SW 1271 (cell line): ENCODE measurements at places on chromosomes 7 and 10.

DNA sequence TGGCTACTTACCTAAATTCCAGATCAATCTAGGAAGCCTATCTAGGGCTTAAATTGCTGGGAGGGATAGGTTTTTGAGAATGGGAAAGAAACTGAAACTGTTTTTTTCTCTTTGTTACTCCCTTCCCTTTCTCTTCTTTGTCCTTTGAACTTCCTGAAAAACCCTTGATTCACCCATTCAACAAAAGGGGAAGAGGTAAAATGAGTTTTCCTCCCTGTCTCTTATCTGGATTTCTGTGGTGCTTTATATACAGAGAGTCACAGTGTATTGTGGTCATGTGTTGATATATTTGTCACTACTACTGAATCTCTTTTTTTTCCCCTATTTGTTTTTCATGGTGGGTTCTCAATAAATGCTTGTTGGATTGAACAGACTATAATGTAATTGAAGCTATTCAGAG, 19.8 kb upstream of the NUP205 start:
- no peak for DNase-seq

DNA sequence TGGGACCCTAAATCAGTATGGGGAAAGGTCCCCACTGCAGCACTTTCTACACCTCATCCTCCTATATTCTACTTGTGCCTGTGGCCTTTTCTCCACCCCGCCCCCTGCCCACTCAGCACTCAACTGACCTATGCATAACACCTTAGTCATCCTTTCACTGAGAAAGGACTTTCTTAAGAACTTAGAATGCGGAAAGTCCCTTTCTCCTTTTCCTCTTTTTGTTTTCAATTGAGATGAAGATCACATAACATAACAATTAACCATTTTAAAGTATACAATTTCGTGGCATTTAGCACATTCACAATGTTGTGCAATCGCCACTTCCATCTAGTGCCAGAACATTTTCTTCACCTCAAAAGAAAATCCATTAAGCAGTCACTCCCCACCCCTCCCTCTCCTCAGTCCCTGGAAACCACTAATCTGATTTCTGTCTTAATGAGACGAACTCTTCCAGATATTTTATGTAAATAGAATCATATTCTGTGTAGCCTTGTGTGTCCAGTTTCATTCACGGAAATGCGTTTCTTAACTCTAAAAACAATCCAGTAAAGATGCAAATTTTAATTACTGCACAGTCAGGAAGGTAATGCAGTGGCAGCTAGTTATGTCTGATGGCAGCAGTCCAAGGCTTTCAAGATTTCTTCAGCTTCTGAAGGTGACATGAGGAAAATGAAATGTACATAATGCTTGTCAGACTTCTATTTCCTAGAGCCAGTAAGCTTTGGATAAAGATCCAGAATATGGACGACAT, 41.7 kb downstream of the FAS start:
- DNase-seq = no peak

DNA sequence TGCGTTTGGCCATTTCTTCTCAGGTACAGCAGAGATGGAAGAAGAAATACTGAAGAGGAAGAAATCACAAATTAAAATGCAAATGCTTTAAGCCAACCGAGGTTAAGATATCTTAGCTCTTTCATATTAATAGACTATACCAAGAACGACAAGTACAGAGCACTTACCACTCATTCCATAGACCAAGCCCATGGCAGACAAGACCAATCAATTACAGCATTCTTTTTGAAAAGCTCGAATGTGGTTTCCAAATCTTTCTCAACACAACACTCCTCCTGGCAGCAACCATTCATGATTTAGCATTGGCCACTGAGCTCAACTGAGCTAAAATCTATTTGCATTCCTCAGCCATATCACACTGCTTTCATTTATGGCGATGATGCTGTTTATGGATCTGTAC, 2.7 kb downstream of the ASAH2 start:
- no peak for DNase-seq

DNA sequence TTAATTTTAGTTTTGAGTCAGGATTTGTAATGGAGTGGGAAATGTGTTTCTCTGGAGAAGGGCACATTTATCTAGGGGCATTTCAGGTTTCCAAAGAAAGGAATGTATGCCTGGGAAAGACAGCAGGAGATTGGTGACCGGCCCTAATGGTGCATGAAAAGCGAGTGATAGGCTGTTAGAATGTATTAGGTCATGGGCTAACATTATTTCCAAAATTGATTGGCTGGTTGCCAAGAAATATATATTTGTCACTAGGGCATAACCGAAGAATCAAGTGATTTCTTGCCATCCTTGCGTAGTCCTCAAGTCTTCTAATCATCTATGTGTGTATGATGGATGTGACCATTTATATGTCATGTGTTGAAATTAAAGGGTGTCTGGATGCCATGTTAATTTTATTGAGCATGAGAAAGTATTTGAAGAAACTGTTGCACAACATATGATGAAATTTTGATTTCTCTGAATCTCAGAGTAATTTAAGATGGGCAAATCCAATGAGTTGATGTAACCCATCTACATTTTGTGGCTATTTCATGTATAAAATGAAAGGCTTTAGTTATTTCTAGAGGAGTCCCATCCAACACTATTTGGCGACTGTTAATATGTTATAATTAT, 248.4 kb downstream of the BMPER start:
- DNase-seq = no peak

DNA sequence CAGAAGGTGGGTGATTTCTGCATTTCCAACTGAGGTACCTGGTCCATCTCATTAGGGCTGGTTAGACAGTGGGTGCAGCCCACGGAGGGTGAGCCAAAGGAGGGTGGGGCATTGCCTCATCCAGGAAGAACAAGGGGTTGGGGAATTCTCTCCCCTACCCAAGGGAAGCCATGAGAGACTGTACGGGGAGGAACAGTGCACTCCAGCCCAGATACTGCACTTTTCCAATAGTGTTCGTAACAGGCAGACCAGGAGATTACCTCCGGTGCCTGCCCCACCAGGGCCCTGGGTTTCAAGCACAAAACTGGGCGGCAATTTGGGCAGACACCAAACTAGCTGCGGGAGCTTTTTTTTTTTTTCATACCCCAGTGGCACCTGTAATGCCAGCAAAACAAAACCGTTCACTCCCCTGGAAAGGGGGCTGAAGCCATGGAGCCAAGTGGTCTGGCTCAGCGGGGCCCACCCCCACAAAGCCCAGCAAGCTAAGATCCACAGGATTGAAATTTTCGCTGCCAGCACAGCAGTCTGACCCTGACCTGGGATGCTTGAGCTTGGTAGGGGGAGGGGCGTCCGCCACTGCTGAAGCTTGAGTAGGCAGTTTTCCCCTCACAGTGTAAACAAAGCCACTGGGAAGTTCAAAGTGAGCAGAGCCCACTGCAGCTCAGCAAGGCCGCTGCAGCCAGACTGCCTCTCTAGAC, 31.2 kb downstream of the ARMC10 start:
- no peak for DNase-seq

- no peak for DNase-seq
These were observed 11.8 kb upstream of the SLC13A1 start for GRCh38 chr7:123211545-123211944.

DNA sequence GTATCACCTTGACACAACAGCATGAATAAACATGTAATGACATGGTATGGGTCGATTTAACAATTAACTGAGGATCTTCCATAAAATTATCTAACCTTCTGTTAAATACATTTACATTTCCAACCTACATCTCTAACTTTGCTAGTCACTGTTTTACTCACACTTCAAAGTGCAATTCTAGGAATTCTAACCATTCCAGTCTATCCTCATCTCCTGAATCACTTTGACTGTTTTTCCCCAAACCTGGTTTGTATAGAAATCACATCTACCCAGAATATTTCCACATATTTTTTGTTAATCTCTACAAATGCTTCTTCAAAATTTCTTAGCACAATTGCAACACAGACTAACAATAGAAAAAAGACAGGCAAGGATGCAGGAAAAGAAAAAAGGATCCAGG, 6.2 kb downstream of the ABI1 start:
- DNase-seq = no peak

DNA sequence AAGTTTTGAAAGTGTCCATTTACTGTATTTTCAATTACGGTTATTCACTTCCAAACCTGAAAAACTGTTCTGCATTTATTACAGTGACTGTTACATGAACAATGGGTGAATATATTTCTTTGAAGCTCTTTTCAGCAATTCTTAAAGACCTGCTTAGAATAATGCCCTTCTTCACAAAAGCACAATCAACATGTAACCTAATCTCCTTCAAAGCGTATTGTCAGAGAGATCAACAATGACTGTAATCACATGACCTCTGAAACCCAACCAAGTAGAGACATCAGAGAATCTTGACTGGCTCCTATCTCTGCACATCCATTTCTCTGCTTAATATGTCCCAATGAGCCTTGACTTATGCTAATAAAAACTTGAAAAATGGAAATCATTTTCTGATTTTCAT, 126.7 kb downstream of the NRCAM start:
- DNase-seq = no peak

DNA sequence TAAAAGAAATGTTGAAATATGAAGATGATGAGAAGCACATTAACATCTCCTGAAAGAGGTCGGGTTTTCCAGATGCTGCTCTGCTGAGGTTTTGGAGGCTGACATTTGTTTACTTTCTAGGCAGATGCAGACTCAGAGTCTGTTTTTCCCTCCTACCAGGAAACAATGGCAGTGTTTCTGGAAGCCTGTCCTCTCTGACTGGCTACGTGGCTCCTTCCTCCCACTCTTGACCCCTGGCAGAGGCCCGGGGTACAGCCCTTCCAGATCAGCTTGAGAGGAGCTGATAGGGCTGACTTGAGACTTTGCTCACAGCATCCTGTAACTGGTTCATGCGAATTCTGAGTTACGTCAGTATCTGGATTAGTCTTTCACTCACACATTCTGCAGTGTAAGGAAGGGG, 41.1 kb upstream of the IL15RA start:
- no peak for DNase-seq

- no peak for DNase-seq
These were observed 24.1 kb upstream of the BTBD16 start for GRCh38 chr10:122246830-122247520.

- DNase-seq = no peak
These were observed 233.4 kb downstream of the PTN start for GRCh38 chr7:137110091-137110509.

GRCh38 chr7:12893292-12893691, 205.9 kb downstream of the ARL4A start:
- DNase-seq = no peak

GRCh38 chr7:20288036-20288435, 42.7 kb upstream of the ITGB8 start:
- DNase-seq = no peak

DNA sequence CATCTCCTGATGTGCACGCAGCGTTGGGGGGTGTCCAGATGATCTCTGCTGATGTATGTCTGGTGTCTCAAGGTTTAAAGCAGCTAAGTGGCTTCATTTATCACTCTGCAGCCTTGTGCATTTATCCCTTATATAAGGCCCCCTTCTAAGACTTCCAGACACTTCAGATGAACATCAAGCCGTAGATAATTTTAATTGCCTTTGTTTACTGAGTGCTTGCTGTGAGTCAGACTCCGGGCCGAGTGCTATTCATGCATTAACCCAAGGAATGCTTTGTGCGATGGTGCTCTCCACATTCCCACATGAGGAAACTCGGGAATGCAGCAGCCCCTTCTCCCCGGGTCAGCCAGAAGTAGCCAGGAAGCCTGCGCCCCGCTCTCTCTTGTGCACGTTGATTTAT, 328.6 kb upstream of the COBL start:
- no peak for DNase-seq

DNA sequence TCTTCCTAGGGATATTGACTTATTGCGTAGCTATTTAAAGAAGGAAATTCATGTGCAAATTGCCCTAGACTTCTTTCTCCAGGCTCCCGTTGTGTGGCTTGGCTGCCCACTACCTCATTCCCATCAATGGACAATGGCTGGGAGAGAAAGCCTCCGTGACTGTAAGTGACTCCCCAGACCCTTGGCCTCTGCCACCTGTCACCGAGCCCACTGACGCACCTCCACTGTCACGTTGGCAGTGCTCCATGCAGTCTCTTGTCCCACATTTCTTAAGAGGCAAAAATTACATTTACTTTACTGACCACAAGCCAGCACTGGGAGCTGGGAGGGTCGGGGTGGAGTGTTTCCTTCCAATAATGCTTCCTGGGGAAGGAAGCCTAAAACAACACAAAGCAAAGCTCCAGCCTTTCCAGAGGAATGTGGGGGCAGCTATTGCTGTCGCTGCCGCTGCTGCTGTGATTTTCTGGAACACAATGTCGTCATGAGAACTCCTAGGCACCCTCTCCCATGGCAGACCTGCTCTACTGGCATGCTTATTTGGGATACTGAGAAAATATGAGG, 89.7 kb upstream of the STEAP1B start:
- no peak for DNase-seq

- no peak for DNase-seq
These were observed 4.9 kb downstream of the RADIL start for GRCh38 chr7:4878336-4879335.

DNA sequence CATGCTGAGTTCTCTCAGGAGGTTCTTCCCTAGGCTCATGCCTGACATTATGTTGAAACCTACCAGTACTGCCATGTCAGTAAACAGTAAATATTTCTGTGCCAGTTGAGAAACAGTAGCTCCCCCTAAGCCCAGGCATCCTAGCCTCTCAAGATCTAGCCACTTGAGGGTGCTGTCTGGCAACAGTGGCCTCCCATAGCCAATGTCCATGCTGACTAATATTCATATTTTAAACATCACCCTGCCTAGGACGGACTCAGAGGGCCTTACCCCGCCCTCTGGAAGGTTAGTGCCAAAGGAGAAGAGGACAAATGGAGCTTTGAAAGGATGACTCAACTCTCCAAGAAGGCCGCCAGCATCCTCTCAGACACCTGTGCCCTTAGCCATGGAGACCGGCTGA, 7.7 kb downstream of the ACSM6 start:
- no peak for DNase-seq

DNA sequence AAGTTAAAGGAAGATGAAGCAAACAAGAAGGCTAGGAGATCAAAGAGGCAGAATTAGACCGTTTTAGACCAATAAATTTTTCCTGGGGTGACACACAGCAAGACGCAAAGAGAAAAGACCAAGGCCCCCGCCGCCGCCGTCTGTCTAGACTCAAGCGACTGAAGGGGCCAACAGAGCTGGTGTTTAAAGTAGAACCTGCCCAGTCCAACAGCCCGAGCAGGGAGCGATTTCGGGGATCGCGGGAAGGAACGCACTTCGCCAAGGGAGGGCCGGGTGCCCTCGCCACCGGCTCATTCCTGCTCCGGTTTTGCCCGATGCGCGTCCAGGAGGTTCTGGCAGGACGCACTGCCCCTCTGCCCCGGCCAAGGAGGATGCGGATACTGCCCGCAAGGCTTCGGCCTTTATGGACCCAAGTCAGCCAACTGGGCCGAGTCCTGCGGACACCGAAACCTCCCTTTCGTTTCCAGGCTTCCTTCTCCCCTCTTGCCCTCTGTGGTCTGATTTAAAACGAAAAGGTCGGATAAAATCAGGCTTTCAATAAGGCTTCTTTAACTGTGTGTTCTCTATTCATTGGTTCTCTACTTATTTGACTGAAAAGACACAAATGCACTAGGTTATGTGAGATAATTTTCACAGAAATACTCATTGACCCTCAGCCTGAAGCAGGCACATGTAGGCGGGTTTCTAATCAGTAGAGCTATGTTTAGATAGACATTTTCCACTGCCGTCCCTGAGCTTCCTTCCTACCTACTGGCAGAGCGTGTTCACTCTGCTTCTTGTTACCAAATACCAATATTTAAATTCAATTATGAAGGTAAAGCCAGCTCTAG, 2.2 kb upstream of the HOXA7 start:
- no peak for DNase-seq

GRCh38 chr7:134182078-134182477, 54.9 kb downstream of the LRGUK start:
- no peak for DNase-seq
